ENCODE measurements at places on chromosomes 1 and 21.

- no peak for DNase-seq
Observed at GRCh38 chr1:173126421-173126820, 75.7 kb upstream of the TNFSF18 start.

DNA sequence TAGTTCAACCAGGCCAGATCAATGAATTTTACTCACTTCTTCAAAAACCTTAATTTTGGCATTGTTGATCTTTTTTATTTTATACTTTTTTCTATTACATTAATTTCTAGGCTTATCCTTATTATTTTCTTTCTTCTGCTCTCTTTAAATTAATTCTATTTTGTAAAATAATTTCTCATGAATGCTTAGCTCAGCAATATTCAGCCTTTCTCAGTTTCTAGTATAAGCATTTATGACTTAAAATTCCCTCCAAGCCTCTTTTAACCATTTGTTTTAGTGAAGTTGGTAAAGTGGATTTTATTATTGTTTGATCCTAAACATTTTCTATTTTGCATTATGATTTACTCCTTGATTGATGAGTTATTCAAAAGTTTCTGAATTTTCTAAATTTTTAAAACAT, 20.6 kb upstream of the SAMD13 start:
- no peak for DNase-seq

- DNase-seq: no peak
Observed at GRCh38 chr1:204744107-204744779, 58.7 kb upstream of the LRRN2 start.

DNA sequence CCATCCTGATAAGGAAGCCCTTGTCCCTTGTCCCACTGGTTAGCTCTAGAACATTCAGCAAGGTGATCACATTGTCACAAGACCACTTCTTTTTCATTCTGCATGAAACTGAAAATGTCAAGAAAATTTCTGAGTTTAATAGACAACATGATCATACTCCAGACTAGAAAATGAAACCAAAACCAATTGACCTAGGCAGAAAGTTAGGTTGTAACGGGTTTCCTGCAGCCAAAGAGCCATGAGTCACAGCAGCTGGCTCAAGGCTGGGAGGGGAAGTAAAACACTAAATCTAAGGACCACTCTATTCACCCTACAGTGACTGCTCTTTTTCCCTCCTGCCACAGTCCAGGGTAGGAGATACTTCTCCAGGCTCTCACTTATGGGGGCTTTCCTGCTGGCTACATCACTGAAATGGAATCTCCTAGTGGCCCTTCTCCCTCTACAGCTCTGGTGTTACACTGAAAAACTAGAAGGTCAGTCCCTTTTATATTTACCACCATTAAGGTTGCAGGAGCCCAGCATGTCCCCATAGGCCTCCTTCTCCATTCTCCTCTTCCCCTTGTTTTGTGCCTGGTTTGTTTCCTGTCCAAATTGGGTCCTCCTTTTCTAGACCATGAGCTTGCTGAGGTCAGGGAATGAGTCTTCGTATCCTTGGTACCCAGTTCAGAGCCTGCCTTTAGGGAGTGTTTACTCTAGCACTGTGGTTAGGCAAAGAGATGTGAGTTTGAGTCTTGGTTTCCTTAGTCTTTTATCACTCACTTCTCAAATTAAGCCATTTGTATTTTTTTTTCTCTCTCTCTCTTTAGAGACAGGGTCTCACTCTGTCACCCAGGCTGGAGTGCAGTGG, 236.5 kb upstream of the JUN start:
- peak; percentile 67 for DNase-seq

GRCh38 chr1:53400761-53401674, 58.2 kb upstream of the DMRTB1 start:
- no peak for DNase-seq

DNA sequence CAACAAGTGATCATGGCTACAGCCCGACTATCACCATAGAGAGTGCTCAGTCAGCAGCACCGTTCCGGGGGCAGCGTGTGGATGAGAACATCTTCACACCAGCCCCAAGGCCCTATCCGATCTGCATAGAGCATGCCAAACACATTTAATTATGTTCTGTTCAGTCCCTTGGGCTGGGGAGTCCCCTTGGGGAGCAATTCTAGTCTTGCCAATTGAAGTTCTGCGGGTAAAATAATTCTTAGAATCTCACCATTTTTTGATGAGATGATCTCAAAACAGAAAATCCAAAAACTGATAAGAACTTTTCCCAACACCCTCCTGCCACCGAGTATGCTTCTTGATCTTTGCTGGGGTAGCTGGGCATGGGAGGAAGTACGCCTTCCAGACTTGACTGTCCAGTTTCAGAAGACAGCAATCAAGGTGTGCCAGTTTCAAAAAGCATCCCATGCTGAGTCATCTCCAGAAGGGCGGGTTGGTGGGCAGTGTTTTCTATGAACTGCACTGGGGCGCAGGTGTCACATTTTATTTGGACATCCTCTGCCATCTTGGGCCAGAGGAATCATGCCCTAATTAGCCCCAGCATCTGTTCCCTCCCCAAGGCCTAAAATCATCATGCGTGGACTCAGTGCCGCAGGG, 20.8 kb upstream of the PTPRF start:
- no peak for DNase-seq

DNA sequence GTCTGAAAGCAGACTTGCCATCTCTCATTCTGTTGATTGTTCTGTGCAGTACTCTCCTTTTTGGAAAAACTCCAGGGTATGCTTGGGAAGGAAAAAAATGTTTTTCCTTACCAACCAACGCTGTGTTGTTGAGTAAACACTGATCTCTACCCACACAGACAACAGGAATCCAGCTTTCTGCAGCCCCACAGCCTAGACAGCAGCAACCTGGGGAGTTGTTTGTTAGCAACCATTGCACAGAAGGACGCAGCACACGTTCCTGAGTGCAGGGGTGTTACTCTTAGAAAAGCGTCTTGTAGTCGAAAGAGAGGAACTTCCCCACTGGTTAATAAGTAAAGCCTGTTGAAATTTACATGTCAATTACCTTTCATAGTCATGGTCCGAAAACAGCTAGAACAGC, 56.6 kb downstream of the SMYD2 start:
- DNase-seq: peak; percentile 66

- peak; percentile 53 for DNase-seq
Observed at GRCh38 chr1:64539781-64540218, 69.9 kb downstream of the CACHD1 start.

DNA sequence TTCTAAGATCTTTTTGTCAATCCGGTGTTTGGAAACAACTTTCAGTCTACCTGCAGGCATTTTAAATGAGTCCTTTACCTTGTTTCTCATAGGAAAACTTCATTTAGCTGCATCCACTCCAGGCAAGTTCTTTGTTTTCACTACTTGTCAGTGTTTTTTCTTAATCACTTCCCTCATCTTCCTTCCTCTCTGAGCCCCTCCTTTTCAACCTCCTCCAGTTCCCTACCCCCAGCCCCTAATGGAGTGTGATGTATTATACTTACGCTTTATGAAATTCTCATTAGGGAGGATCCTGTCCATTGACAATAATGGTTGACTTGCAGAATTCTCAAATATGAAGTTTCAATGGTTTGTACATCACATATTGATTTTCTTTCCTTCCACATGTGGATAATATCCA, 62.5 kb upstream of the BACH1 start:
- DNase-seq: no peak

DNA sequence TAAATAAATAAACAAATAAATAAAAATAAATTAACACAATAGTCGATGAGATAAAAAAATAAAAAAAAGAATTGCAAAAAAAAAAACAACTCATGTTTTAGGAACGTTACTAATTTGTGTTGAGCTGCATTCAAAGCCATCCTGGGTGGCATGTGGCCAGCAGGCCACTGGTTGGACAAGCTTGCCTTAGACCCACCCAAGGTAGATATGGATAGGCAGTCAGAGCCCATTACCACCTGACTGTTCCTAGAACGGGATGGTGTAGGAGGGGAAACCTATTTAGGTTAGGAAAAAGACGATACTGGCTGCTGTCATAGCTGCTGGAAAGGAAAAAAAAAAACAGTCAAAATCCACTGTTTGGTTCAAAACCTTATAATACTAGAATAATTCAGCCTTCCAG, 40.8 kb downstream of the HTR6 start:
- DNase-seq: no peak

- DNase-seq: peak; percentile 13
Observed at GRCh38 chr21:31798842-31799704, 67.2 kb upstream of the SCAF4 start.

DNA sequence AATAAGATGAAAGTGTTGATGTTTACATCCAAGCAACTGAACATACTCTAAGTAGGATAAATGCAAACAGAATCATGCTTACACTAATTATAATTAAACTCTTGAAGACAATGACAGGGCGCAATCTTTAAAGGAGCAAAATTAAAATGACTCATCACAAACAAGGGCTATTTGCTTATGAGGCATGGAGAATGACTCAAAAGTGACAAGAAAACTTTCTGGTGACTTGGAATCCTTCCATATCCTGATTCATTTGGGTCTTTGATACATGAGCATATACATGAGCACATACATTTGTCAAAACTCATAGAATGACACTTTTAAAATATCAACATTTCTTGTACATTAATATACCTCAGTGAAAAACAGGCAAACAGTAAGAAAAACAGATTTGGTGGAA, 1632.3 kb downstream of the KCNT2 start:
- peak; percentile 41 for DNase-seq

GRCh38 chr21:33021150-33021549, 4.6 kb upstream of the OLIG2 start:
- no peak for DNase-seq

DNA sequence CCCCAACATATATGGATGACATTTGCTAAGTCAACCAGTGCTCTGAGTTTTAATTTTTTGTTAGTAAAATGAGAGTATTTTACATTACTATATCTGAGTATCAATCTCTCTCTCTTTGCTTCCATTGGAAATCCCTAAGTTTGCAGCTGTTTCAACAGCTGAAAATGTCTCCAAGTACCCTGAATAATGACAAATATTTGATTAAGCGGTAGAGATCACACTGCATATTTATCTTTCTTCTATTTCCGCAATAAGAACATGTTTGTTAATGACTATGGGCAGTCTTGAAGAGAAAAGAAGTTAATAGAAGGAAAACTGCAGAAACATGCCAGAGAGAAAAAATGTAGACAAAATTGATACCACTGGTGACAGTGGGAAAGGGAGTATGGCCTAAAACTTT, 1117.5 kb downstream of the NCAM2 start:
- DNase-seq: no peak

DNA sequence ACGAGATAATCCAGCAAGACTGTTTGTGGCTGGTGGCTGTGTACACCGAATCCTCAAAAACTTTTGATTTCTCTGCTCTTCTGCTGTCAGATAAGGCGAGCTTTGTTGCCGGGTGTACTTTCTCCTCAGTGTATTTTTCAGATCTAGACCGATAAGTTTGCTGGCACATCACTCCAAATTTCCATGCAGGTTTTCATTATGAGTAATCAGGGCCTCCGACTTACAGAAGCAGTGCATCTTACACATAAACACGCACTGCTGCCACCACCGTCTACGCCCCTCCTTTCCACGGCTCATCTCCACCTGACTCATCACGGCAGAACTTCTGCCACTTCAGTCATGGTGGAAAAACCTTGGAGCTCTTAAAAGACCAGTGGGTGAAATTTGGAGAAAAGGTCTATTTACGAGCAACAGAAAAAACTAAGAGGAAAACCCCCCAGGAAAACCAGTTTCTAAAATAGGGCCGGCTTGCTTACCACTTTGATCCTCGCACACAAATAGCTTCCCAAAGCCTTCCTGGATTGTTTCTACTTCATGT, 7.7 kb downstream of the ZBTB21 start:
- DNase-seq: peak; percentile 97

DNA sequence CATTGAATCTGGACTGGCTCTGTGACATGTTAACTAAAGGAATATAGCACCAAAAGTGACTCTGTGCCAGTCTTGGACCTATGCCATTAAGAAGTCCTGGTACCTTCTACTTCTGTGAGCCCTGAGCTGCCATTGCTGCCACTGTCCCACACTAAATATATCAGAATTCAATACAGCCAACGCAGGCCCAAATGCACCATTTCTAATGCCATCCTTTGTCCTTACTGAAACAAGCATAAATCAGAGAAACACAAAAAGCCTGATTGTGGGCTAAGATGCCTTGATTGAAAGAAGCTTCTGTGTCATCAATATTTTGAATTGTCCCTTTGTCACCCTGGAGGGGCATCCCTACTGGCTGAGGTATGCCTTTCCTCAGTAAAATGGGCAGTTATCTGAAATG, 66.9 kb upstream of the NEK2 start:
- DNase-seq: no peak

DNA sequence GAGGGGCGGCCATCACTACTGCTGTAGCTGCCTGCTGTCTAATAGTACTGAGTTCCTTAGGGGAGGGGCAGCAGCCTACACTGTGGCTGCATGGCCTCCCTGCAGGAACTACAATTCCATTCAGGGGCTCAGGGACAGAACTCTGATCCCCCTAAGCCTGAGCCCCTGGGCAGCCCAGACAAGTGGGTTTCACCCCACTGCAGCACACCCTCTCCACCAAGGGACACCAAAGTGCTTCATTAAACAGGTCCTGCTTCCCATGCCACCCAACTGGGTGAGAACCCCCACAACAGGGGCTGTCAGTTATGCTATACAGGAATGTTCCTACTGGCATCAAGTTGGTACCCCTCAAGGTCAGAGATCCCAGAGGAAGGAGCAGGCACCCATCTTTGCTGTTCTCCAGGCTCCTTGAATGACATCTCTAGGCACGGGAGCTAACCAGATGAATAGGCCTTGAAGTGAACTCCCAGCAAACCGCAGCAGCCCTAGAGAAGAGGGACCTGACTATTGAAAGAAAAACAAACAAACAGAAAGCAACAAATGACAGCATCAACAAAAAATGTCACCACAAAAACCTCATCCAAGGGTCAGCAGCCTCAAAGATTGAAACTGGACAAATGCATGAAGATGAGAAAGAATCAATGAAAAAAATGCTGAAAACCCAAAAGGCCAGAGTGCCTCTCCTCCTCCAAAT, 437.4 kb downstream of the NUF2 start:
- peak; percentile 44 for DNase-seq

- no peak for DNase-seq
Observed at GRCh38 chr1:58841455-58841854, 57.6 kb upstream of the JUN start.

DNA sequence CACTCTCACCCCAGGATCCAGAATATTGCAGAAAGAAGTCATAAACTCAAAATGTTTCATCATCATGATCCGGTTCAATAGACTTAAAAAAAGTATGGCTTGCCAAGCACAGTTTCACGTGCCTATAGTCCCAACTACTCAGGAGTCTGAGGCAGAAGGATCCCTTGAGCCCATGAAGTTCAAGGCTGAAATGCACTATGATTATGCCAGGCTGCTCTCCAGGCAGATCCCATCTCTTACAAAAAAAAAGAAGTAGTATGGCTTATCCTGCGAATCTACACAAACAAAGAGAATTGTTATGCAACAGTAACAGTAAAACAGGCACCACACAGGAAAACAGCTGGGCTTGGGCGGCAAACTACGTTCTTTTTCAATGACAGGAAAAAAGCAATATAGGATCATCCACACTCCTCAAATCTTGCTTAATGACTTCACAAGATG, 76.2 kb downstream of the EIF4G3 start:
- no peak for DNase-seq
